ENCODE measurements at places on chromosomes 6 and 20. TPM values are rescaled to one million over a fixed set of nuclear protein-coding genes. Genes with fewer than 3 reads are reported as not detected.

BMP2 gene
- total RNA-seq = 20.7 TPM

HMGCLL1 gene
- total RNA-seq = 1.3 TPM

CASS4 gene
- total RNA-seq = 12.4 TPM

HCRTR2 gene
- total RNA-seq = not detected

GPLD1 gene
- total RNA-seq = not detected

NKX2-2 gene
- not detected for total RNA-seq

KIF25 gene
- total RNA-seq = not detected

TASP1 gene
- 5.6 TPM for total RNA-seq

CTCFL gene
- not detected for total RNA-seq

PBX2 gene
- total RNA-seq = 57.5 TPM

KCNK16 gene
- not detected for total RNA-seq

SLC17A1 gene
- not detected for total RNA-seq

SLC35F1 gene
- under 0.01 TPM for total RNA-seq

UST gene
- total RNA-seq = 18.2 TPM

HLA-DOA gene
- total RNA-seq = under 0.01 TPM

BTNL2 gene
- total RNA-seq = not detected

FNDC1 gene
- 0.17 TPM for total RNA-seq

TCP11 gene
- 0.15 TPM for total RNA-seq

PRKN gene
- total RNA-seq = 7.4 TPM

WFDC5 gene
- not detected for total RNA-seq

LGSN gene
- total RNA-seq = not detected

SMPDL3A gene
- total RNA-seq = 18.0 TPM

SLC22A16 gene
- total RNA-seq = 0.15 TPM

SYCP2L gene
- total RNA-seq = not detected

GGTLC1 gene
- not detected for total RNA-seq

MICA gene
- 37.7 TPM for total RNA-seq

HLA-DQB1 gene
- total RNA-seq = not detected

ELOVL2 gene
- under 0.01 TPM for total RNA-seq

All from smooth muscle cell of trachea (primary cell).